Renal cortex interstitium (tissue), 15 donors: ENCODE measurements at places on chromosomes 7 and 10. TPM values are rescaled to one million over a fixed set of nuclear protein-coding genes. Genes with fewer than 3 reads are reported as not detected.

DNA sequence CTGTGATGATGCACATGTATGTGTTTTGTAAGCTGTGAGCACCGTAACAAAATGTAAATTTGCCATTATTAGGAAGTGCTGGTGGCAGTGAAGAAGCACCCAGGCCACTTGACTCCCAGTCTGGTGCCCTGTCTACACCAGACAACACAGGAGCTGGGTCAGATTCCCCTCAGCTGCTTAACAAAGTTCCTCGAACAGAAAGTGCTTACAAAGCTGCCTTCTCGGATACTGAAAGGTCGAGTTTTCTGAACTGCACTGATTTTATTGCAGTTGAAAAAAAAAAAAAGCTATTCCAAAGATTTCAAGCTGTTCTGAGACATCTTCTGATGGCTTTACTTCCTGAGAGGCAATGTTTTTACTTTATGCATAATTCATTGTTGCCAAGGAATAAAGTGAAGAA, 71.1 kb downstream of the ATAD1 start:
- no peak for DNase-seq

GRCh38 chr7:27779873-27780272, 39.9 kb downstream of the TAX1BP1 start:
- no peak for DNase-seq

DNA sequence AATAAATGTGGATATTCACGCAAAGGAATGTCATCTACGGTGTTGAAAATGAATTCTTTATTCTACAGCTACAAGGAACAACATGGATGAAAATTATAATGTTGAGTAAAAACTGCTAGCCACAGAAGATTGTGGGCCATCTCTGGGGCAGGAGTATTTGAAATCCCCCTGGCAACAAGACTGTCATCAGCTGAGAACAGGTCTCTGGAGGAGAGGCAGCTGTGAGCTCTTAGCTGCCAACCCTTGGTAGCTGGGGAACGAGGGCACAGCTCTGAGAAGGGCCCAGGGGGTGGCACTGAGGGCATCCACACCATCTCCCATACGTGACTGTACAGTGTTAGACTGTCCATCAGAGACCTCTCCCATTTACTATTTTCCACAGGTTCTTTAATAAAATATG, 340.1 kb upstream of the MGMT start:
- DNase-seq = no peak

The HOXA5 gene
- 70.3 TPM for polyA plus RNA-seq

DNA sequence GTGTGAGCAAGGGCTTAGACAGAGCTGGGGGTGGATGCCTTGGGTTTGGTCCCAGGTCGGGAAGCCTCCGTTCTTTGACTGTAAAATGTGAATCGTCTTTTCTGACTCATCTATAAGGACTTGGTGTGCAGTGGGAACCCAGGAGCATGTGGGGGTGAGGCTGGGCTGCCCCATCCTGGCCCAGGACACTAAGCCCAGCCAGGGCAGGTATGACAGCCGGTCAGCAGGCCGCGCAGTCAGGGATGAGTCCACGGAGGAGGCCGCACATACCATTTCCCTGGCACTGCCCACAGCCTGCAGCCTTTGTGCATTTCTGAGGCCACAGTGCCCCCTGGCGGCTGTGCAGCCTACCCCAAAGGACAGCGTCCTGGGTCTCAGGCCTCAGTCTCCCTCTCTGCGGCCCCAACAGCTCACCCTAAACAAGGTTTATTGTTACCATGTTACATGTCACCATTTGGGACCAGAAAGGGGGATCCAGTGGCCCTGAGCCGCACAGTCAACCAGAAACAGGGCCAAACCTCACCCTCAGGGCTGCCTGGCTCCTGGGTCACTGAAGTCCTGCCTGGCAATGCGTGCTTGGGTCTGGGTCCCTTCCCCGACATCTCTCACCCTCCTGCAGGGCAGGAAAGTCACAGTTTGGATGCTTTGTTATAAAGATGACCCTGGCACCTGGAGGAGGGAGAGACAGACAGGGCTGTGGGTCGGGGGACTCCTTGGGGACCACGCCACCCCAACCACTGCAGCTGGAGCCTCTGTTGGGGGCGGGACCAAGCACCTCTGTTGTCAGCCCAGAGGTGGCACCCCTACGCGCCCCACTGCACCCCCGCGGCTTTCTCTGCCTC, 14.4 kb upstream of the SH2B2 start:
- peak; percentile 57 for DNase-seq

GRCh38 chr10:12531305-12532220, 182.2 kb downstream of the CAMK1D start:
- no peak for DNase-seq

The ACTR3C gene
- 6.6 TPM for polyA plus RNA-seq

- DNase-seq = peak; percentile 67
Measured at GRCh38 chr10:17023386-17024298, 106.0 kb downstream of the CUBN start.

- no peak for DNase-seq
Measured at GRCh38 chr7:70390251-70390650, 741.7 kb upstream of the GALNT17 start.

The AMZ1 gene
- 0.19 TPM for polyA plus RNA-seq

The PIP gene
- not detected for polyA plus RNA-seq

GRCh38 chr7:129958643-129959470, 6.1 kb upstream of the UBE2H start:
- DNase-seq = no peak

GRCh38 chr10:101650863-101651262, 44.1 kb downstream of the FBXW4 start:
- no peak for DNase-seq

- DNase-seq = no peak
Measured at GRCh38 chr7:134710854-134711624, 64.4 kb downstream of the BPGM start.

- no peak for DNase-seq
Measured at GRCh38 chr10:115092258-115092554, 959 bp upstream of the ATRNL1 start.

The FRMPD2 gene
- 5.6 TPM for polyA plus RNA-seq

- DNase-seq = no peak
Measured at GRCh38 chr10:128211064-128211504, 84.9 kb upstream of the MKI67 start.

The MMP21 gene
- polyA plus RNA-seq = 0.26 TPM
